Aorta (tissue), 5 donors: ENCODE measurements at places on chromosomes 11 and 22. TPM values are rescaled to one million over a fixed set of nuclear protein-coding genes. Genes with fewer than 3 reads are reported as not detected.

DNA sequence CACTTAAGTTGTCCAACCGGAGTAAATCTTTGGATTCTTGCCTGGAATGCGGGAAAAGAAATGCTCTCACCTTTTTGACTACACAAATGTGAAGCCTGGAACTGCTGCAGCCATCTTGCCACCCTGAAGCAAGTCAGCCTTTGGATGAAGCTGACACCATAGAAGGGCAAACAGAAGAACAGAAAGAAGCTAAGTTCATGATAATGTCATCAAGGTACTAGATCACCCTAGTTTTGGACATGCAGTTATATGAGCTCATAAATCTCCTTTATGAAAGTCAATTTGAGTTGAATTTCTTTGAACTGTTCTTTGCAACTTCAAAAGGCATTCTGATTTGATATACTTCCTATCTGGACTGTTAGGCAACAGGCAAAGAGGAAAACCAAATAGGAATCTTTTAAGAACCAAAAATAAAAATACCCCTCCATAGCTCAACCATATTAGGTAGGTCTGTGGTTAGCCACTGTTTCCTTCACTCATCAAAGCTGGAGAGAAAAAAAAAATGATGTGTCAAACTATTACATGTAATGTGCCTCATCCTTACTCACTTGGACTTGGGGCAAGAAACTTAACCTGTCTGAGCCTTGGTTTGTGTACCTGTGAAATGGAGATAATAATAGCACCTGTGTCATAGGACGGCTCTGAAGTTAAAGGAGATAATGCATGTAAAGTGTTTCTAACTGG is 91.9 kb downstream of the WT1 start:
- no peak for DNase-seq

DNA sequence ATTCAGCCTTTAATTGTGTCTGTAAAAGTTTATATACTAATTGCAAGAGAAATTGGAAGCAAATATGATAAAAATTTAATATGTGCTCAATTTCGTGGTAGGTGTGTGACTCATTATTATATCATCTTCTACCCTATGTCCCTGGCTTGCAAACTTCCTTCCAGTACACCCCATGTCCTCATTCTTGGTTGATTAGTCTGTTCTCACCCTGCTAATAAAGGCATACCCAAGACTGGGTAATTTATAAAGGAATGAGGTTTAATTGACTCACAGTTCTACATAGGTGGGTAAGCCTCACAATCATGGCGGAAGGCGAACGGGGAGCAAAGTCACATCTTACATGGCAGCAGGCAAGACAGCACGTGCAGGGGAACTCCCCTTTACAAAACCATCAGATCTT is 11.9 kb downstream of the MRGPRX3 start:
- no peak for DNase-seq

Gene CCDC89
- polyA plus RNA-seq = 1.6 TPM

GRCh38 chr11:31262761-31263160 is 106.8 kb downstream of the DCDC1 start:
- no peak for DNase-seq

GRCh38 chr11:106464728-106465127 is 387.3 kb downstream of the AASDHPPT start:
- DNase-seq = no peak

Gene MTMR3
- 21.6 TPM for polyA plus RNA-seq

GRCh38 chr22:43689356-43689755 is 122.7 kb downstream of the EFCAB6 start:
- DNase-seq = no peak

- no peak for DNase-seq
Observed at GRCh38 chr22:46422896-46423295, 87.4 kb downstream of the TRMU start.

GRCh38 chr11:11265994-11266606 is 87.0 kb downstream of the CSNK2A3 start:
- DNase-seq = peak; percentile 84

DNA sequence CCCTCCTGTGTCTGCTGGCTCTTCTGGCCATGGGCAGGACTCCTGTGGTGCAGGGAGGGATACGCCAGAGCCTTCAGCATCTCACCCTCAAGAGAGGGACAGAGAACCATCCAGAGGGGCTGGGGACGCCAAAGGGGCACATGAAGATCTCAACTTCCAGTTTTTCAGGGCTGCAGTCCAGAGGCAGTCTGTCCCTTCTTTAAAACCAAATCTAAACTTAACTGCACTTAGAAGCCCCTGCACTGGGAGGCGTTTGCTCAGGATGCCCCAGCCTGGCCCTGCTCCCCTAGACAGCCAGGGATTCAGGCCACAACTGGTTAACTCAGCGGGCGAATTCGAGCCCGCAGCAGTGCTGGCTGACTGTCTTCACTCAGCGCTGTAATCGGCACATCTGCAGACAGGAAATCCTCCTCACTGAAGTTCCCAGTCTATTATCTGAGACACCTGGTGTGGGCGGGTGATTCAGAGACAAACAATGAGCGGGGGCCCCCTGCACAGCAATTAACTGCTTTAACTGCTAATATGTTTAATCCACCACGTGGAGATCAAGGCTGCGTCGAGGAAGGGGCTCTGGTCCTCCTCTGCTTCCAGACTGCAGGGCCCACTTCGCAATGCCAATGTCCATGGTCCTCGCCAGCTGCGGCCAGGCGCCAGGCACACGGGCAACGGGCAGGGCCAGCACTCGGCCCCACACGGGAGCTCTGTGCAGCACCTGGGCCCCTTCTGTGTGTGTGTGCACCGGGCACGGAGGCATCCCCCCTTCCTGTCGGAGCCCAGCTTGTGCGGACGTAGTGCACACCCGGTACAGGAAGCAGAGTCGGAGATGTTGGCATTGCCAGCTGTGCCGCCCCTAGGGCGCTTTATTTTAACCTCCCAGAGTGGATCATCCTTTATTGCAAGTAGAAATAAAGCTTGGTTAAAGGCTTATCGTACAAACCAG is 36.9 kb upstream of the GNB1L start:
- DNase-seq = no peak

DNA sequence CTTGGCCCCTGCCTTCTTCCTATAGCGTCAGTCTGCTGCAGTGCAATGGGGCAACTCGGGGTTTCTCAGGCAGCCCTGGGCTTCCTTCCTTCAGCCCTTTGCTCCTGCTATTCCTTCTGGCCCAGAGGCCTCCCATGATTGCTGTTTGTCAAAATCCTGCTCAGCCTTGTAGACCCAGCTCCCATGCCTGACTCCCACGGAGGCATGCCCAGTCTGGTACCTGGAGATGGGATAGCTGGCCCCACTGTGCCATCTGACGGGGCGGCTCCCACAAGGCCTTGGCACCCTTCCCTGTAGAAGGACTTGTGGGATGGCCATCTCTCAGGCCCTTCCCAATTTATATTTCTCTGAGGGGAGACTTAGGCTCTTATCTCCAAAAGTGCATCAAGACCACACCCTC is 590 bp upstream of the CD6 start:
- DNase-seq = peak; percentile 21

DNA sequence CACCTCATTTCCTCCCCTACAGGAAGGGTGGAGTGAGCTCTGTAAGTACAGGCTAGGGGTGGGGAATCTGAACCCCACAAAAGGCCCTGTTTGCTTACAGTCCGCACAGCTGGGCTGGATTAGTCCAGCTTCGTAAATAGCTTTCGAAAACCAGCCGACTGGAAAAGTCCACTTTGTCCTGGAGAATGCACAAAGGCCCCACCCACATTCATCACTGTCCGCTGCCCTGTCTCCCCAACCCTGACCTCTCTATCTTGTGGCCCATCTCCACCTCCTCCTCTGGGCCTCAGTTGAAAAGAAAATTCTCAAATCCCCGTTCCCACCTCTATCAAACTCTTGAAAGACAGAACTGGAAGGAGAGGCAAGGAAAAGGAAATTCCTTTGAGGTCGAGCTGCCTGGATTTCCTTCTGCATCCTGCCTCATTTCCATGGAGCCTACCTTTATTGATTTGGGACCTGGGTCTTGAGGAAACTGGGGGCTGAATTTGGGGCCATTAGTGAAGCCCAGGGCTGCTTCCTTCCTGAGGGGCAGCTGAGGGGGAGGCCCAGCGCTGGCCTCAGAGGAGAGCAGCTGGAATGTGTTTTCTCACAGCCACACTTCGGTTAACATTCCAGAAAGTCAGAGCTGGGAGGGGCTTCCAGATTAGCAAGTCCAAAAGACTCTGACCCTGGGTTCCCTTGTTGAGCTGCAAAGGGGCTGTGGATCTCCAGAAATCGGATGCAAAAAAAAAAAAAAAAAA is 147.6 kb downstream of the FBXO7 start:
- peak; percentile 71 for DNase-seq

GRCh38 chr11:30196400-30197206 is 34.2 kb upstream of the FSHB start:
- DNase-seq = peak; percentile 55

GRCh38 chr11:134517621-134518293 is 105.7 kb upstream of the B3GAT1 start:
- no peak for DNase-seq

- DNase-seq = no peak
Observed at GRCh38 chr11:2222451-2222850, 47.9 kb downstream of the ASCL2 start.

Gene KCNJ1
- polyA plus RNA-seq = not detected

- no peak for DNase-seq
Observed at GRCh38 chr22:18090286-18090685, 12.5 kb downstream of the PEX26 start.

Gene HSD17B12
- polyA plus RNA-seq = 62.2 TPM

DNA sequence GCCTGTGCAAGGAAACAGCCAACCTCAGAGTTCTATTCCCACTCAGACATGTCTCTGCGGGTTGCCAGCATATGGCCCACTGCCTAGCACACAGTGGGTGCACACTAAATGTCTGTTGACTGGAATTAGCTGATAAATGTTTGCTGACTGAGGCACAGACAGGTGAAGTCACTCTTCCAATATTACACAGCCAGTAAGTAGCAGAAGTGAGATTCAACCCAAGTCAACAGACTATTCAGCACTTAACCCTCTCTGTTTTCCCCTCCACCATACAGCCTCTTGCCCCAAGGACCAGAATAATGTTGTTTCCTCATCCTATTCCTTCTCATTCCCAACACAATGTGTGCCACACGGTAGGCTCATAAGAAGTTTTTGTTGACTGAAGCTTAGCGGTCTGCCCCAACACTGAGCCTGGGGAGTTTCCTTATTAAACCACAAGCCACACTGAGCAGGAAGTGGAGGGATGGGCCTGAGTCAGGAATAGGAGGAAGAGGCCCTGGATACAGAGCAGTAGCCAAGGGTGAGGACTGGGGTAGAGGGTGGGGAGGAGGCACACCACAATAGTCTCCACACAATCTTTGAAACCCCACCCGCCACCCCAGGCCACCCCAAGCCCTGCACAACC is 15.7 kb upstream of the IL10RA start:
- no peak for DNase-seq

Gene KRTAP5-10
- polyA plus RNA-seq = 0.75 TPM

DNA sequence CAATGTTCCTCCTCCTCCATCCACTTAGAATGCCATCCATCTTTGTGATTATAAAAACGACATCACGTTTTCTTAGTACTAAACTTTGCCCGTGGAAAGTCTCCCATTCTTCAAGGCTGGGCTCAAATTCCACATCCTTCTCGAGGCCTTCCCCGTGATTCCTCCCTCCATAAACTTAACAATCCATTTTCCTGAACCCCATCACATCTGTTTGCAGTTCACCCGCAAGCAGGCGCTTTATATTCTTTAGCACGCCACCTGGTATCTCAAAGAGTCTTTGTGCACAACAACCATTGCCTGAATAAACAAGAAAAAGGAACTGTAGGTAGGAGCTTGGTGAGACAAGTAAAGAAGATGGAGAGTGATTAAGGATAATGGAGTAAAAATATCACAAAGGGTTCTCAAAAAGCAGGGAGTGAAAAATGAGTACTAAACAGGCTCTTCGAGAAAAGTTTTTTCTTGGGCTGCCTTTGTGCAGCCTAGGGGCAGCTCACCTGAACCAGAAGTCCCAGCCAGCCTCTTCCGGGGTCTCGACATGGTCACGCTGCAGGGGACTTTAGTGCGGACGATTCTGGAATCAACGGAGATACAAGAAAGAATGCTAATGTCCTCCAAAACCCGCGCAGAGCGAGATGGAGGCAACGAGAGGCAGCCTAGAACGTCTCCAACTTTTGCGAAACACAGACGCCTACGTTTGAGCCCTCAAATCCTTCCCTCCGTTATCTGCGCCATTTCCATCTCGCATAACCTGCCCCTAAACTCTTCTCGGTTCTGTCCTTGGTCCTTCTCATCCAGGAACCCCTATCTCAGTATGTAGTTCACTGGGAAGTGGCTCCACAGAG is 585 bp downstream of the THYN1 start:
- DNase-seq = peak; percentile 65

GRCh38 chr22:36350751-36351594 is 36.8 kb downstream of the MYH9 start:
- no peak for DNase-seq

DNA sequence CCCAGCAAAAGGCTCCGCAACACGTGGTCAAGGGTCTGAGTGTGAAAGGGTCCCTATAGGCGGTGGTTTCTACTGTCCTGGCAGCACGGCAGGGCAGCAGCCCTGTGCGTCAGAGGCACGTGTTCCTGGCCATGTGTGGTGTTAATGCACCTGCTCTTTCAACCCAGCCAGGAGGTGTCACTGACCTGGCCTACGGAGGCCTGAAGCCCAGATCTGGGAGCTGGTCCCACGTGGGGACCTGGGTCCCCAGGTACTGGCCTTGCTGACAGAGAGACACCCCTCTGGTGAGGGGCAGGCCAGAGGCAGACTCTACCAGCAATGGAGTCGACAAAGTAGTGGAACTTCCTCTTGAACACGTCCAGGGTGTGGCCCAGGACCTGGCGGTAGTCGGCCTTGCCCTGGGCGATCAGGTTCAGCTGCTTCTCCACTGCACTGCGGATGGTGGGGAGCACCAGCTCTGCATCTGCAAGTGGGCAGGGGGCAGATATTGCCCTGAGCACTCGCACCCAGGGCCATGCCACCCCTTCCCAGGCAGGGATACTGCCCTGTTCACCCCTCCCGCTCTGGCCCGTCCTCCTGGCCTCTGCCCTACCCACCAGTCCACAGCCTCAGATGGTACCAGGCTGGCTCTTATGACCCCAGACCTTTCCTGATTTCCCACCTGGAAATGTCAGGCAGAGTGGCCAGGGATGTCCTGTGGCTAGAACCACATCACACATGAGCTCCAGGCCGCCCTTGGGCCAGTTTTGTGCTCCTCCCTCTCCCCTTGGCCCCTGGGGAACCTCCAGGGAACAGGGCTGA is 6.8 kb upstream of the PPM1F start:
- no peak for DNase-seq

GRCh38 chr11:9460322-9461062 is at the start of gene ZNF143:
Gene ZNF143 (plus strand): TSS chr11:9461012. CDS start chr11:9471309, 10,297 bp downstream.
- peak; percentile 100 for DNase-seq

Gene C11orf16
- polyA plus RNA-seq = not detected

DNA sequence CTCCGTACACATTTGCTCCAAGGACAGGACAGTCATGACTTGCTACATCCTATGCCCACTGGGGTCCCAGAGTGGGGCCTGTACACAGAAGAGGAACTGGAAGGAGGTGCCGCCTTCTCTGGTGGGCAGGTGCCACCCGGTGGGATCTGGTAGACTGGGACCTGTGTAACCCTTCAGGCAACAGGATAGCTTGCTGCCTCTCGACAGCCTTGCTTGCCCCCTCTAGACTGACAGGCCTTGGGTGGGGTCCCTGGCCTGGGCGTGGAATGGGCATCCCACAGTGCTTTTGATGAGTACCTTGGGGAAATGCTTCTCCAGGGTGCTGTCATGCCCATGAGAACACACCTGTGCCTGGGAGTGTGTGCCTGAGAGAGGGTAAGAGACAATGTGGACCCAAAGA is 15.8 kb downstream of the SHANK3 start:
- peak; percentile 53 for DNase-seq

Gene E2F8
- not detected for polyA plus RNA-seq

GRCh38 chr22:39128508-39128907 is 24.0 kb downstream of the CBX7 start:
- DNase-seq = no peak
